ENCODE measurements at places on chromosomes 3 and 15. TPM values are rescaled to one million over a fixed set of nuclear protein-coding genes. Genes with fewer than 3 reads are reported as not detected.

The FBXO40 gene
- total RNA-seq: 0.13 TPM

GRCh38 chr3:105752791-105753415 lies 115.9 kb downstream of the CBLB start:
- DNase-seq: no peak

DNA sequence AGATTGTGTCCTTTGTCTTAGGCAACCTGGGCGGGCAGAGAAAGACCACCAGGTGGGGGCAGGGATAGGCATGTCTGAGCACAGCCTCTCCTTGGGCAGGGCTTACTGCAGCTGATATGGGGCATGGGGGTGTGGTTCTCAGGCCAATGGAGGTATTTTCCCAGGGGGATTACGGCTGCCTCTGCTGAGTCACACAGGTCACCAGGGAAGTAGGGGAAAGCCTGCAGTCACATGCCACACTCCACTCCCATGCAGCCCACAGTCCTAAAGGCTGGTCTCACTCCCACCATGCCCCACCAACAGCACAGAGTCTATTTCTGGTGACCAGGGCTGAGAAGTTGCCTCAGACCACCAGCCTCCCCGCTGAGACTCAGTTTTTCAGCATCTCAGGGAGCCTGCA lies 466.4 kb downstream of the DIPK2A start:
- no peak for DNase-seq

The SLC12A1 gene
- total RNA-seq: 0.81 TPM

The ISL2 gene
- total RNA-seq: not detected

The A4GNT gene
- not detected for total RNA-seq

DNA sequence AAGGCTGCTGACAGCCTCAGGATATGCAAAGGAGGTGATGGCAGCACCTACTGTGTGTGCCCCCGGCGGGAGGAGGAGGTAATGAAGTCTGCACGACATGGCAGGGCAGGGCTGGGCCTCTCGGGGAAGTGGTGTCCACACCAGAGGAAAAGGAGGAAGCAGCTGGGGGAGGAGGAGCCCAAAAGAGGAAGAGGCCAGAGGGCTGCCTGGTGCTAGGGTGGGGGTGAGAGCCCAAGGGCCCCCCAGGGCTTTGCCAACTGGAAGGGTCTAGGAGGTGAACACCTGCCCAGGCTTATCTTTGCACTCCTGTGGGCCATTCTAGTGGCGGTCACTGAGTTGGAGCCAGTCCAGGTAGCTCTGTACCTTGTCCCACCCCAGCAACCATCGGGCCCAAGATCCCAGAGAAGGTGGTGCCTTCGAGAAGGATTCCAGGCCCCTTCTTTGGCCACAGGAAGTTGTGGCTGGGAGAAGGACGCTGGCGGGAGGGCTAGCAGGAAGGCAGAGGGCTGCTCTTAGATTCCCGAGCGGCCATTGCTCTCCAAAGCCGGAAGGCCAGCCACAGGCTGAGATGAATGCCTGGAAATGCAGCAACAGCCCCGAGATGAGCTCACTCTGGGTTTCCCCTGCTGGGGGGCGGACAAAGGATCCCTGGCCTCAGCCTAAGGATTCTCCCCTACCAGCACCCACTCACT lies 7.0 kb downstream of the GNAI2 start:
- DNase-seq: peak; percentile 85

The TM4SF18 gene
- total RNA-seq: 9.0 TPM

The FBLN2 gene
- 494 TPM for total RNA-seq

DNA sequence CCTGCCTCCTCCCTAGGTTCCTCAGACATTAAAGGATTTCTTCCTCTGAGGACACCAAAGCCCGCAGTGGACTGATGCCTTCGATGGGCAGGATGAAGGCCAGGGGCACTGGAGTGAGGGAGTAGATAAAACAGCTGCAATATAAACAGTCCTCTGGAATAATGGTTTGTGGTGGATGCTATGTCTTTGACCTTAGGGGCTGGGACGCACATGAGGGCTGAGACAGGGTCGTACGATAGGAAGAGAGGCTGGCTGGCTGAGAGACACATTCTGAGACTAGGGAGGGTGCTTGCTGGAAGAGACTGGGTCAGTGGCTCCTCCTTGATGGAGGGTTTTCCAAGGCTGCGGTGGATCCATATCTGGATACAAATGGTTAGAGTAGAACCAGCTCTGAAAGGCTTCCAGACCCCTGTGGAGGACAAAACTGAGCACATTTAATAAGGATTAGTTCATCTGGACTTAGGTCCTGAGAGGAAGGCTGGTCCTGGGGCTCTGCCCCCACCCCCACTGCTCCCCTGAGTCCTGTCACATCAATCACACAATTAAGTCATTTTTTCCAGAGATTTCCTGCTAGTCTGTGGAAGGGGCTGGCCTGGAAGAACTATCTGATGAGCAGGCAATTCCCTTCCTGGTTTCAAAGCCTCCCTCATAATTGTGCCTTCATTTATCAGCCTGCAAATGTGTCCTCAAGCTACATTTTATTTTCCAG lies 15.8 kb downstream of the TBC1D21 start:
- no peak for DNase-seq

DNA sequence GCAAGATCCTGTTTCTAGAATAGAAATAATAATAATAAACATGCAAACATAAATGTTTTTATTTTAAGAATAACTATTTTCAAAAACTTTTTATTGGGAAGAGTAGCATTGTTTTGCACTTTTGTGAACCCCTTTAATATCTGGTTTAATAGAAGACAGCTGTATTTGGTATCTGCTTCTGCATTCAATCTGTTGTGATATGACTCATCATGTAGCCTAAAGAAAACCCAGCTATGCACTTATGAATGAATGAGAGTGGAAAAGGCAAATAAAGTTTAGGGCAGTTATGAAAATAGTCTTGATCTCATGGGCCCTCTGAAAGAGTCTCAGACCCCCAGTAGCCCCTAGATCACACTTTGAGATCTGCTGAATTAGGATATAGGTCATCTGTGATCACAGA lies 100.4 kb upstream of the PPP2R3A start:
- no peak for DNase-seq

GRCh38 chr3:162041622-162042021 lies 545.0 kb downstream of the OTOL1 start:
- DNase-seq: no peak

- no peak for DNase-seq
These were observed 10.8 kb downstream of the CLCN2 start for GRCh38 chr3:184350618-184351017.

The ZNF592 gene
- 35.8 TPM for total RNA-seq

All from aorta (tissue), 5 donors.